NCI-H226 (cell line): ENCODE measurements at places on chromosomes 5 and 9.

- DNase-seq, result no peak
Observed at GRCh38 chr5:65101632-65102100, 332.9 kb downstream of the CWC27 start.

- no peak for DNase-seq
Observed at GRCh38 chr5:82151204-82151603, 127.0 kb downstream of the RPS23 start.

- DNase-seq, result no peak
Observed at GRCh38 chr5:144142824-144143162, 27.7 kb downstream of the YIPF5 start.

- DNase-seq, result no peak
Observed at GRCh38 chr5:65252977-65253376, 228.7 kb downstream of the ADAMTS6 start.

DNA sequence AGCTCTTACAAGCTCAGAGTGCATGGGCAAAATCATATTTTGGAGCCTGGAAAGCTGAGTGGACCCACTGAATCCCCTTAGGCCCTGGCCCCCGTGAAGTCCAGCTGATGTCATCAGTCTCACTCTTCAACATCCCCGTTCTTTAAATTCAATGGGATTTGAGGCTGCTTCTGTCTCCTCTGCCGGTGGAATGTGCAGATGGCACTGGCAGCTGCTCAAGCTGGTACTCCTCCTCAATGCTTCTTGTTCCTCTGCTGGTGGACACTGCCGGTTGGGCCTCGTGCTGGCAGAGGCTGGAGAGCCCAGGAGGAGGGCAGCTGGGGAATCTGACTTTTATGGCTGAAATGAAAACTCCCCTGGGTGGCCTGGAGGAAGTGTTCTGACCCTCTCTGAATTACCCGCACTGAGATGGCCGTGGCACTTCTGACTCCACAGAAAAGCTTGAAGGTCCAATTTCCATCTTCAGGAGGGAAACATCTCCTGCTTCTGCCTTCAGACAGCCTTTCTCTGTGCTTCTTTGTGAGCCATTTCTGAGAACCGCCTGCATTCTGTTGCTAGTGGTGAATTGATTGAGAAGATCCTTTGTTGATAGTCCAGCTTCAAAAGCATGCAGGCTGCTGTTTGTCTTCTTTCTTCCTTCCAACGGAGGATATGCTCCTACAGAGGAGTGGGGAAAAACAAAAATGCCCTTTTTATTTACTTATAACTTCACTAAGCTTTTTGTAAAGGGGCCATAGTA is 298.9 kb downstream of the TMEM38B start:
- no peak for DNase-seq

- DNase-seq, result no peak
Observed at GRCh38 chr5:6262651-6263363, 115.5 kb downstream of the MED10 start.
